Sigmoid colon (tissue), 7 donors: ENCODE measurements at places on chromosomes 1 and 21. TPM values are rescaled to one million over a fixed set of nuclear protein-coding genes. Genes with fewer than 3 reads are reported as not detected.

DNA sequence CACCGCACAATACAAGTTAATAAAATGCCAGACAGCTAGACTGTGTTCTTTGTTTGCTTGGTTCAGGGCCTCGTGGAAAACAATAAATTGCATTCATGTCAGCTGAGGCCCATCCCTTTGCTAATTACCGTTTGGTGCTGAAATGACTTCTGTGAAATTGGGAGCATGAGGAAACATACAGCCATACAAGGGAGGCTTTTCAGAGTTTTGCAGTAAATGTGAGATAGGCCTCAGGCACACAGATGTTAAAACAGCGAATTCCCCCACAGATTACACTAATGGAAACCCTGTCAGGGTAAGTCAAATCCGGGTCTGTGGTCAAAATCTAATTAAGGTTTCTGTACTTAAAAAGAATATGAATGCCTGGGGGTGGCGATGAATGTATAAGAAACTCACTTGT, 173.5 kb upstream of the LMO4 start:
- no peak for DNase-seq

- DNase-seq = no peak
Observed at GRCh38 chr1:110765640-110766335, 91.0 kb upstream of the KCNA3 start.

GRCh38 chr1:234827181-234827580, 217.2 kb upstream of the IRF2BP2 start:
- DNase-seq = no peak

GRCh38 chr1:174637487-174637886, 189.7 kb downstream of the GPR52 start:
- no peak for DNase-seq

GRCh38 chr21:40118527-40118926, 251.3 kb downstream of the PCP4 start:
- no peak for DNase-seq

- peak; percentile 48 for DNase-seq
Observed at GRCh38 chr1:8835941-8836643, 18.7 kb upstream of the RERE start.

- no peak for DNase-seq
Observed at GRCh38 chr1:117686907-117687306, 81.1 kb downstream of the TENT5C start.

DNA sequence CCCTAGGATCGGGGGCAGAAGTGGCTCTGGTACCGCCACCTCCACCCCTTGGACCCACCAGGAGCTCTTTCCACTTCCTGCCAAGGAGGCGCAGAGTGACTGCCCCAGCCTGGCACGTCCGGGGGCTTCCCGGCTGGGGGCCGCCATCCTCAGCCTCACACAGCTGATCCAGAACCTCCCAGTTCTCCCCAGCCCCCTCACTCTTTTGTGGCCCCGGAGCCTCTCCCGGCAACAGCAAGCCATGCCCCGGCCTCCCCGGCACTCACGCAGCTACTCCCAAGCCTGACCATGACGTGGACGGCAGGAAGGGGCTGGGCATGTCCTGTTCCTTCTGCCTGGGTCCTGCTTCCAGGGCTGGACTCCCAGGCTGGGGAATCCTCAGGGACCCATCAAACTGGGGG, 17.1 kb downstream of the TP73 start:
- DNase-seq = peak; percentile 43

DNA sequence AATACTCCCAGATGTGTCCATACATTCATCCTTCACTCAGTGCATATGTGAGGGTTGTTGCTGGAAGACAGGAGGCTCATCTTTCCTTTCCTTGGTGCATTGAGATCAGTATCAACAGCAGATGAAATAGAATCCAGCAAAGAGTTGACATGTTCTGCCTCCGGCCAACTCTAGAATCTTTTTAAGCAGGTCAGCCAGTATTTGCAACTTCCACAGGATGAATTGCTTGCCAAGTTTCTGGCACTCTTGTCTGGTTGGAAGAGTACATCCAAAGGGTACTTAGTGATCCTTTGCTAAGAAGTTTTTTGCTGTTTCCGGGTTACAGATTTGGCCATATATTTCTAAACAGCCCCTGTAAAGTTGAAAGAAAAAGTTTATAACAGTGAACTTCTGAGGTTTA, 21.1 kb downstream of the SYNC start:
- peak; percentile 69 for DNase-seq

DNA sequence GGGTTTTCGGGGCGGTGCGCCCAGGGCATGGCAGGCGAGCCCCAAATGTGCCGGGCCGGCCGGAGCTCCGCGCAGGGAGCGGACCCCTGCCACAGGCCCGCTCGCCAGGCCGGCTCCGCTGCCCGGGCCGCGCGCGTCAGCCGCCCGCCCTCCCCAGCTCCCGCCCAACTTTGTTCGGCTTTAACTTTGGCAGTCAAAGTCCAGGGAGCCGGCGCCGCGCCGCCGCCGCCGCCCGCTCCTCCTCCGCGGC, 488 bp downstream of the SLC35D1 start:
- peak; percentile 78 for DNase-seq

DNA sequence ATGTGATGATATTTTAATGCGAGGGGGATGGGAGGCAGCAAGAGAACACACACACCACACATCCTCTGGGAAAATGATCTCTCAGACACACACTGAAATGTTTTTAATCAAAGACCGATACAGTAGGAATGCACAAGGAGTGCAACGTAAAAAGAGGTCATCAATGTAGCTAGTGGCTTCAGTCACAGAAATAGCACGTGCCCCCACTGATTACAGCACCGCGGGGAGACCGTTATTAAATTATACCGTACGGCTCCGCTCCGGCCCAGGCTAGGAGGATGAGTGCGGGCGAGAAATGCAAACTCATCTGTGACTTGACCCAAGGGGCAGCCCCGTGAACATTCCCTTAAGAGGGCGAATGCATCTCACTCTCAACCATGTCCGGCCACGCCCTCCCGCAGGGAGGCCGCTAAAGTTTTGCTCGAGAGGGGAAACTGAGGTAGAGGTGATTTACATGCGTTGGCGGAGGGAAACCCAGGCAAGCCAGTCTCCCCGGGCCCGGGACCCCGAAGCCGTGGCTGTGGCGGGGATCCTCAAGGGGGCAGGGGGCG, 552 bp downstream of the UBR4 start:
- peak; percentile 71 for DNase-seq

DNA sequence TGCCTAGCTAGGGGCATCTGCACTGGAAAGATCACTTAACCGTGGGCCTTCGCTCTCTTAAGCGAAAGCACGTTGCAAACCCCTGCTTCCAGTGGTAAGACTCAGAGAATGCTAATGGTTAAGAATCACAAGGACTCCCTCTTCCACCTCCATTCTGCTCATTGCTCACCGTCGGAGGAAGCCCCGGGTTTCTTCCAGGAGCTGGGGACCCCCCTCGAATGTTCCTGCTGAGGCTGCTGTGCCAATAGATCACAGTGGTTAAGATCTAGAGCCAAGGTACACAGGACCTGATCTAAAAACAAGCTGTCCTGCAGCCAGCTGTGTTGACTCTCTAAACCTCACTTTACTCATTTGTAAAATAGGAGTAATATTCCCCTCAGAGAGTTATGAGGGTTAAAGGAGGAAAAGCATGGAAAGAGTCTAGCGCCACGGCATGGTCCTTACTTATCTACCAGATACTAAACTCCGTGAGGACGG, 765 bp downstream of the VAMP3 start:
- no peak for DNase-seq

GRCh38 chr1:227762231-227762911, 27.1 kb downstream of the SNAP47 start:
- DNase-seq = peak; percentile 96

The MTMR11 gene
- 16.1 TPM for total RNA-seq

The SMCP gene
- not detected for total RNA-seq

The SPRR2E gene
- total RNA-seq = not detected

The PGD gene
- total RNA-seq = 40.6 TPM

The TRAF3IP3 gene
- total RNA-seq = 1.7 TPM
